ENCODE measurements at places on chromosomes 7 and 10.

- peak; percentile 32 for DNase-seq
Observed at GRCh38 chr10:14032406-14032998, 298.2 kb downstream of the FRMD4A start.

- no peak for DNase-seq
Observed at GRCh38 chr7:29620556-29620930, 56.9 kb downstream of the PRR15 start.

GRCh38 chr7:681551-682307 is 44.8 kb upstream of the DNAAF5 start:
- no peak for DNase-seq

DNA sequence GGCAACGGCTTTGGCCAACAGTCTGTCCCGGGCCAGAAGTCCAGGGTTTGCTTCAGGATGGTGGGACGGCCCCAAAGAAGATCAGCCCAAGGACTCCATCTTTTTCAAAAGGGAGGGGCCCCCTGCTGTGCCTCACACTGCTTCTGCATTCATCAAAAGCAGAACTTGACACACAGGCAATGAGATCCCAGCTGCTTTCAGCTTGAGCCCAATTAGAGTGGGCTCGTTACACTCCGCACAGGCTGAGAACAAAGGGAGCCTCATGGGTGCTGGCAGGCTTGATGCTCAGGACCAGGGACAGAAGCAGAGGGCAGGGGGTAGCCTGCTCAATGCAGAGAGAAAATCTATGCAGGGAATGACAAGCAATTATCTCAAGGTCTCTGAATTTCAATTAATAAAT is 45.5 kb downstream of the VOPP1 start:
- DNase-seq, result no peak

GRCh38 chr10:95214369-95214768 is 20.3 kb downstream of the ACSM6 start:
- no peak for DNase-seq

- DNase-seq, result peak; percentile 35
Observed at GRCh38 chr7:73811760-73812168, 19.0 kb upstream of the CLDN4 start.

DNA sequence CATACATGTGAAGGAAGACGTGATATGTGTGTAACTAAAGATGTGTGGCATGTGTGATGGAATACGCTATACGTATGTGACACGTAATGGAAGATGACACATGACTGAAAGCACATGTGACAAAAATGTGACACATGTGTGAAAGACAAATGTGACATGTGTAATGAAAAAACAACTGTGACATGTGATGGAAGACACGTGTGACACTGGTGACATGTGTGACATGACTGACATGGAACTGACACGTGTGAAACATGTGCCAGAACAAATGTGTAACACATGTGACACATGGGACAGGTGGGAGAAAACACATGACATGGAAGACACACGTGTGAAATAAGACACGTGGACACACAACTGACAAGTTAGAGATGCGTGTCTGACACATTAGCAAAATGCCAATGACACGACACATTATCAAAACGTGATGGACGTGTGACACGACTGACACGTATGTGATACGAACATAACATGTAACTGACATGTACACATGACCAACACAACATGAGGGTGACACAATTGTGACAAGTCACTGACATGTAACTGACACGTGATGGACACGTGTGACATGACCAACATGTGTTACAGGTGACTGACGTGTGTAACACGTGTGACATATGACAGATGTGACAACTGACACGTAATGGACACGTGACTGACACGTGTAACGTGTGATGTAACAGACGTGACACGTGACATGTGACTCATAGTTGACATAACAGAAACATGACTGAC is 24.4 kb downstream of the CRPPA start:
- DNase-seq, result no peak

DNA sequence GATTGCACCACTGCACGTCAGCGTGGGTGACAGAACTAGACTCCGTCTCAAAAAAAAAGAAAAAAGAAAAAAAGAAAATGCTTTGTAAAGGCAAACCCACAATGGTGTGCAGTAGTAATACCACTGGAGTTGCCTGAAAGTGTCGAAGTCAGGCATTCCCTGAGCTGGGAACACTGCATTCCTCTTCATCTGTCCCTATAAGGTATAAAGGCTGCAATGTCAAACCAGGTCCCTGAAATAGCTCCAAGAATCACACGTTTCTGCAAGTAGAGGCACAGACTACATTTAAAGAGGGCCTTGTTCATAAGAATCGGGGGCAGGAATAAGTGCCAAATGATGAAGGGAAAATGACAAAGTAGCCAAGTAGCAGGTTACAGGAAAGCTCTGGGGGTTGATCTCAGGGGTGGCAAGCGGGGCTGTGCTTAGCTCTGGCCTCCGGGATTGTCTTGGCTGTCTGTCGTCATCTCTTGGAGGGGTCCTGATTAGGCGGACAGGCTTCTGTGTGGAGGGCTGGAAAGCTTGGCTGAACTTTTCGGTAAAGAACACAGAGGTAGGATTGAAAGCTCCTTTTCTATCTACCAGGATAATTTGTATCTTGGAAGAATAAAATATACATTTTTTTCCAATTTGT is 109.1 kb downstream of the PFKFB3 start:
- no peak for DNase-seq

- no peak for DNase-seq
Observed at GRCh38 chr7:75604408-75604807, 112.3 kb downstream of the SPDYE5 start.

DNA sequence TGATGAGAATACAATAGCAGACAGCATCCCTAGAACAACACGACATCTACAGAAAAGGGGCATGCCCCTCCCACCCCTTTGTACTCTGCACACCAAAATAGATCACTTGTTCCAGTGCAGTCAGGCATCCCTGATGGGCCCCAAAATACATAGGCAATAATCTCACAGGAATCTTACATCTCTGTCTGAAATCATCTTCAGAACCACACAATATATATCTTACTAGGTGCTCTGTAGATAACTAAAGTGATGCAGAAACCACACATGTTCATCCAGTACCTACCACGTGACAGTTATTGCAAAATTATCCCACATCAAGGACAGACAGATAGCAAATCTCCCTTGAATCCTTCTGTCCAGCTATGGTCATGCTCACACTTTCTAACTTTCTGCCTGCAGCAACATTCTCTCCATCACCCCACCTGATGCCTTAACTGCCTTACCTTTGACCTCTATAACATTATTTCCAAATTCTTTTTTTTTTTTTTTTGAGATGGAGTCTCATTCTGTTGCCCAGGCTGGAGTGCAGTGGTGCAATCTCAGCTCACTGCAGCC is 30.7 kb downstream of the ST8SIA6 start:
- no peak for DNase-seq

GRCh38 chr7:141558544-141559183 is 7.5 kb downstream of the AGK start:
- no peak for DNase-seq

DNA sequence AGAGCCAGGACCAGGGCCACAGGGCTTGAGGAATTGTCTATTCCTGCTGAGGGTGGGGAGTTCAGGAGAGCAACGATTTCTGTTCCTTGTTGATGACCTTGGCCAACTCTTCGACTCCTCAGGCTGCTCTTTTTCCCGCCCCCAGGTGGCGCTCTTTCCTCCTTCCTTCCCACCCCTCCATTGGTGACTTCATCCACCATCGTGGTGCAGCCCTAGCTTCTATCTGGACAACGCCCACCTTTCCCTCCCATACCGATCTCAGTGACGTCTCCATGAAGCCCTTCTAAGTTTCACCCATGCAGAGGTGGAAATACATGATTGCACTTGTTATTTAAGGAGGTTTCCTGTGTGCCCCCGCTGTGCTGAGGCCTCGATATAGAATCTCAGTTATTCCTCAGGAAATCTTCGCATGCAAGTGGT is 22.1 kb upstream of the CARD11 start:
- peak; percentile 46 for DNase-seq

- DNase-seq, result no peak
Observed at GRCh38 chr10:12337453-12338372, 11.6 kb upstream of the CAMK1D start.

GRCh38 chr7:151244841-151245346 is 3.6 kb downstream of the SMARCD3 start:
- no peak for DNase-seq

- DNase-seq, result no peak
Observed at GRCh38 chr7:1422512-1423263, 36.6 kb downstream of the MICALL2 start.

GRCh38 chr10:70733051-70733450 is 52.1 kb downstream of the TBATA start:
- DNase-seq, result no peak

GRCh38 chr10:11877591-11877905 is 54.4 kb downstream of the PROSER2 start:
- DNase-seq, result no peak

GRCh38 chr10:110498982-110499795 is 1.5 kb downstream of the DUSP5 start:
- peak; percentile 31 for DNase-seq

DNA sequence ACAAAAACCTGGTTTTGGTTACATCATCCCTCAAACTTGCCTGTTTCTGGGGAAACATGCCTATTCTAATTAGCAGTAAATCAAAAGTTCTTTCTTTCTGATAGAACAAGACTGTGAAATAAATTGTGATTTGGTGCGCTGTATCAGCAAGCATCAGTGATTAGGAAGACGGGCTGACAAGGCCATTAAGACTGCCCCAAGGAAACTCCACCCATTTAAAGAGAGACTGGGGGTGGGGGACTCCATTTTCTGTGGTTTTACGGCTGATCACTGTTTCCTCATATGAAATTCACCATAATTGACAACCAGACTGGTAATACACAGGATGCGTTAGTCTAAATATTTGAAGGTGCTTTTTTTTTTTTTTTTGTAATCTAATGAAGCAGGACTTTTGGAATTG is 68.7 kb downstream of the MBL2 start:
- no peak for DNase-seq

GRCh38 chr10:34018784-34019183 is 684.3 kb upstream of the NRP1 start:
- no peak for DNase-seq

GRCh38 chr7:101936611-101937231 is 119.3 kb downstream of the CUX1 start:
- DNase-seq, result no peak

GRCh38 chr7:111982133-111982532 is 224.1 kb downstream of the DOCK4 start:
- DNase-seq, result no peak

DNA sequence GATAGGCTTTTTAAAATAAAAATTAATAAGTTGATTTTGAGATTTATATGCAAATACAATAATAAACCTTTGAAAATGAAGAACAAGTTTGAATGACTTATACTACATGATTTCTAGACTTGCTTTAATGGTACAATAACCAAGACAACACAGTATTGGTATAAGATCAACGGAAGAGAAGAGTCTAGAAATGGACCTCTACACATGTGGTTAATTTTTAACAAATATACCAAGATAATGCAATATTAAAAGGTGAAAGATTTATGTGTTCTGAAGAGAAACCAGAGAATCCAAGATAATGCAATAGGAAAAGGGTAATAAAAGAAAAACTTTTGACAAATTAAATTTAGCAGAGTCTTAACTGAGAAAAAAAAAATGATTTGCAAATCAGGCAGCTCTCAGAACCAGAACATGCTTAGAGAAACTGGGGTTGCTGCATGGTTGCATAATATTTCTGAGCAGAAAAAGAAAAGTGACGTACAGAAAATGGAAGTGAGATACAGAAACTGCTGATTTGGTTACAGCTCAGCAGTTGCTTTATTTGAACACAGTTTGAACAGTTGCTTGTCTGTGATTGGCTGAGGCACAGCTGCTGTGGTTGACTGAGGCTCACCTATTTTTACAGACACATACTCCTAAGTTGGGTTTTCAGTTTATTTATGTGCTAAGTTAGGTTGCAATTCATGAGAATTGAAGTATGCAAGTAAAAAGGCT is 365.9 kb downstream of the CRPPA start:
- DNase-seq, result no peak

DNA sequence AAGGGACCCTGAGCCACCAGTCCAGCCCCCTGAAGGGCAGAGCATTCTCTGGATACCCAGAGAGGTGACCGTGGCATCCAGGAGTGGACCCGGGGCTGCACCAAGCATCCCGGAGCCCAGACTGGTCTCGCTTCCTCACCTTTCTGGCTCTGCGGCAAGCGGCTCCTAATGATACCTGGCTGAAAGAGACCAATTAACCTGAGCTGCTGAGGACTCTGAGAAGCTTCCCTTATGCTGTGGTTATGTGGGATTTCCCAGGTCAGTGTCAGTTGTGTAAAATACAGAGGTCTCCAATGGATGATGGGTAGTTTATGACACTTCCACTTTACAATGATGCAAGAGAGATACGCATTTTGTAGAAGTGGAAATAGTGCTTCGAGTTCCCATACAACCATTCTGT is 51.5 kb downstream of the PFKFB3 start:
- DNase-seq, result no peak

GRCh38 chr7:79377097-79377496 is 76.4 kb downstream of the MAGI2 start:
- no peak for DNase-seq

GRCh38 chr7:105377903-105378302 is 10.8 kb downstream of the SRPK2 start:
- DNase-seq, result no peak

DNA sequence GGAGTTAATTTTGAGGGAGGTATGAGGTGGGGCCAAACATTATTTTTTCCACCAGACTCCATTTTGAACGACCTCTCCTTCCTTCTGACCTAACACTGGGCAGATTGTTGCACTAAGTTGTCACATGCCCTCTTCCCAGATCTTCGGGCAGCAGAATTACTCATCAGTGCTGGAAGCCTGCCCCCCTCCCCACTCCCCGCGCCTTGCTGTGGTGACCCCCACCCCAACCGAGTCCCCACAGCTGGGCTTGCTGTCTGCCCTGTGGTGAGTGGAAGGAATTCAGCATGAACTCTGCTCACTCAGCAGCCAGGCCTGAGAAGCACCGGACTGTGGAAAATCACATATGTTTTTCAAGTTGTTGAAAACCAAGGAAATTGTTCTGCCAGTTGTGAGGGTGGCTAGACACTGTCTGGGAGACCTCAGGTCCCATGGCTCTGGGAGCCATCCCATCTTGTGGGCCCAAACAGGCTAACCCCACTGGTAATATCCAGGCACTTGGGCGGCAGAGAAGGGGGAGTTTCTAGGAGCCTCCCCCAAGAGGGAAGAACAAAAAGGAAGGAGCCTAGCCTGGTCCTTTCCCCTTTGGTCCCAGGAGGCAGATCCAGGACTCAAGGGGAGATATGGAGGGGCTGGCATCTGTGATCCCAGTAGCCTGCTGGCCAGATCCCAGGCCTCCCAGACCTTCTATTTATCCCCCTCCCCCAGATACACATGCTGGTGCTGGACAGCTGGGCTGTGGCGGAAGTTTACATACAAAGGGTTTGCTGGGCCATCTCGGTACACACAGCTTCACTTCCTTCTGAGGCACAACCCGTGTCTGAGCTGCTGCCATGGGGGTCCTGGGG is 3.5 kb upstream of the AEBP1 start:
- no peak for DNase-seq
